ENCODE measurements at places on chromosomes 13 and 19.

GRCh38 chr19:53991224-53992113, at the start of gene CACNG6:
Gene CACNG6, plus strand, starts transcription at chr19:53991637. Its CDS starts 1,241 bp downstream, at chr19:53992878.
- DNase-seq = no peak

DNA sequence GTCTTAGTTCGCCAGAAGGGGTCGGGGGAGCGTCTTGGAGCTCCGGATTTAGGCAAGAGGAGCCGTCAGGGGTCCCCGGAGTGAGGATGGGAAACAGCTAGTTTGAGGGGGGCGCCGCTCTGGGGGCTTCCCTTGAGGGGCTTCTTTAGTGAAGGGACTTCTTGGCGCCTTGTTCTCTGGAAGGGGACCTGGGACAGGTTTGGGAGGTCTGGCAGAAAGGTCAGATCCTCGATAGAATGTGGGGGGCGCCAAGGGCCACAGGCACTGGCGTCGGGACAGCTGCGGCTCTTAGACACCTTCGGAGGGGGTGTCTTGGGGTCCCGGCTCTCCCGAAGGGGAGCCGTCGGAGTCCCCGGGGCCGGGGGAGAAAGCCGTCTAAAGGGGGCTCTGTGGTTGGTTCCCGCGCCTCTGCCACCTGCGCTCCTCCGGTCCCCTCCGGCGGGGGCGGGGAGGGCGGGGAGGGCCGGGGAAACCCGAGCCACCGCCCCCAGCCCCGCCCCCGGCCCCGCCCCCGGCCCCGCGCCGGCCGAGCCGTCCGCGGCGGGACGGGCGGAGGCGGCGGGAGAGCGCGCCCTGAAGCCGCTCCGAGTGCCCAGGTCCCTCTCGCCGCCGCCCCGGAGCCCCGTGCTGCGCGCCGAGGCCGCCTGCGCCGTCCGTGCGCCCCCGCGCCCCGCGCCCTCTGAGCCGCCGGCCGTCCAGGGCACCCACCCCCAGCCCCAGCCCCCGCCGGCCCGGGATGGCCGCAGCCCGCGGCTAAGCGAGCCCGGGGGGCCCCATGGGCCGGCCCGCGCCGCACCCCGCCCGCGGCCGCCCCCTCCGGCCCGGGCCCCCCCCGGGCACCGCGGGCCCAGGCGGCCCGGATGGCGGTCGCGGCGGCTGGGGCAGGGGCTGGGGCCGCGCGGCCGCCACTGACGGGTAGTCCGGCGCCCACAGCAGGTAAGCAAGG, at the start of gene NRTN:
Gene NRTN, plus strand, starts transcription at position 552 of the 946 bp plus-strand sequence. CDS start 19,099 bp downstream, outside the sequence.
- no peak for DNase-seq

DNA sequence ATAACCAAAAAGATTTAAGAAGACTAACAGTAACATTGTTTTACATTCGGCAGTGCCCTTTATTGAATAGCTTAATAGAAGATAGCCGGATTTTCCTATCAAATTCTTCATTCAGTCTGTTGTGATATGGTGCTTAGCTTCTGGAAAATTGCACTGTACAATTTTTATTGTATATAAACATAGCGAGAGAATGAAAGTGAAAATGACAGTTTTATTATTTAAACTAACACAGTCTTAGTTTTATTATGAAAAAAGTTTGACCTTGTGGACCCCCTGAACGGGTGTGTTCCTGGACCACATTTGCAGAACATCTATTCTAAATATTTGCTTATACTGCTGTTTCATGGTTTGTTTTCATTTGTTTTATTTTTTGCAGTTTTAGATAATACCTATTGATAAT, 8.6 kb downstream of the ITM2B start:
- DNase-seq = no peak

DNA sequence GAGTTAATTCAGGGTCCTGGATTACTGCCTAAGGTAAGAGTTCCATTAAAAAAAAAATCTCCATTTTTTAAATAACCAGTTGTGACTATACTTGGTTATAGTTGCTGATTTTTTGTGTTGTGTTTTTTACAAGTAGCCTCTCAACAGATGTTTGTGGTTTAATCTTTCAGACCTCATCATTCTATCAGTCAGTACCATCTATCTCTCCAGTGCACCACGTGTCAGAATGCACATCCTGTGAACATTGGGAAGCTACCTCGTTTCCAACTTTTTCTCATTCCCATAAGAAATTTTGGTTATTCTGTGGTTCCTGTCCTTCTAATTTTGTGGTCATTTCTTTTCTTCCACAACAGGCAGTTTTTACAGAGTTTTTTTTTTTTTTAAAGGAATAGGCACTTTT, 39.2 kb downstream of the WDFY2 start:
- no peak for DNase-seq

DNA sequence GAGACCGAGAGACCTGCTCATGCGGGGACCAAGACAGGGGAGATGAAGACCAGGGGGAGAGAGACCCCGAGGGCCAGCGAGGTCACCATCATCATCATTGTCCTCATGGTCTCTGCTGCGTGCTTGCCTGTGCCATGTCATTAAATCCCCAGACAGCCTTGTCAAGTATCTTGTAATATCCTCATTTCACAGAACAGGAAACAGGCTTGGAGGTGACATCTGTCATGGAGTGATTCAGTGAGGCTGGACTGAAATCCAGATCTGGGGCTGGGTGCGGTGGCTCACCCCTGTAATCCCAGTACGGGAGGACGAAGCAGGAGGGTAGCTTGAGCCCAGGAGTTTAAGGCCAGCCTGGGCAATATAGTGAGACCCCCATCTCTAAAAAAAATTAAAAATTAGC, 5.9 kb upstream of the NANOS2 start:
- DNase-seq = no peak

GRCh38 chr19:47766670-47767069, 11.8 kb upstream of the SELENOW start:
- DNase-seq = no peak

DNA sequence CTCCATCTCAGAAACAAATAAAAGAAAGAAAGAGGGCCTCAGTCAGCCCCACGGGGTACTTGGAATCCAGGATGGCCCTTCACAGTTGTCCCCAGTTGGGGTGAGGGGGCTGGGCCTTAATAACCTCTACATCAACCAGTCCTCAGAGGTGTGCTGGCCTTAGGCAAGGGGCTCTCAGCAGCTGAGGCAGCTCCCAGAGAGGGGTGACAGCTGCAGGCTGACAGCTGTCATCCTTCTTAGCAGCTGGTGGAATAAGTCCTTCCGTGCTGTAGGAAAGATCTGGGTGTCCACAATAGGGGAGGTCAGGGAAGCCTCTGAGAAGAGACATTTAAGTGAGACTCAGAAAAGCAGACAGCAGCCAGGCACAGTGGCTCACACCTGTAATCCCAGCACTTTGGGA, 7.4 kb downstream of the BCAM start:
- DNase-seq = no peak

DNA sequence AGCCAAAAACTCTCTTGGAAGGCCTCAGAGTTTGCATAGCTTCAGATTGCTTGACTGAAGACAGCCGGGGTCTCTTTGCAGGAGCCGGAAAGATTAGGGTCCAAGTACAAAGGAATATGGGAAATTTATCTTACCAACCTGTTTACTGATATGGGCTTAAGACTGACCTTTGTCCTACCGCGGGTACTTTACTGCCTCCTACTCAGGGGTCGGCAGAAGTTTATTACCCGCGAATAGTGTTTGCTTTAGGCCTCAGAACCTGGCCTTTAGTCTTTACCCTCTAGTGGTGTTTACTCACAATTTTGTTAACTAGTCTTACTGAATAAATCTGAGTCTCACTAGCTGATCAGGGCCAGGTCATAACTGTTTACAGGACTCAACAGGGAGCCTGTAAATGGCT, 765.4 kb upstream of the SPRY2 start:
- DNase-seq = no peak

GRCh38 chr13:92843549-92843948, 383.1 kb upstream of the GPC6 start:
- no peak for DNase-seq

GRCh38 chr19:48965806-48966540, 864 bp downstream of the FTL start:
- DNase-seq = peak; percentile 85

GRCh38 chr13:101049166-101049850, 367.0 kb downstream of the NALCN start:
- DNase-seq = no peak

DNA sequence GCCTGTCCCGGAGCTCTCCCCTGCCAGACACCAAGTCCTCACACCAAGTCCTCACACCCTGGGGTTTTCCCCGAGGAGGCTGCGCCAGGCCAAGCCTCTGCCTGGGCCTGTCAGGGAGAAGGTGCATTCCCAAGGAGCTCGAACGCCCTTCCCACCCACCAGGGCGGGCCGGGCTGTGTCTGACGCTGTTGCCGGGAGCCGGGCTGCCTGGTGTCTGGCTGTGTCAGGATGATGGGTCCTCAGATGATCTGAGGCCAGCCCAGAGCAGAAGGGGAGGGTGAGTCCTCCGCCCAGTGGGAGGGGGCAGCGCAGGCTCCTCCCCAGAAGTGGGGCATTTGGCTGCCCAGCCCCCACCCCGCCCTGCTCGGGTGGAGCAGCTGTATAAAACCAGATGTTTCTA, 2.3 kb upstream of the HAS1 start:
- DNase-seq = peak; percentile 43

- DNase-seq = no peak
These were observed 254.7 kb downstream of the KLF12 start for GRCh38 chr13:73879346-73880015.

GRCh38 chr19:15075806-15076205, 6.2 kb upstream of the OR1I1 start:
- no peak for DNase-seq

GRCh38 chr13:111318386-111318785, 2.1 kb upstream of the TEX29 start:
- no peak for DNase-seq

DNA sequence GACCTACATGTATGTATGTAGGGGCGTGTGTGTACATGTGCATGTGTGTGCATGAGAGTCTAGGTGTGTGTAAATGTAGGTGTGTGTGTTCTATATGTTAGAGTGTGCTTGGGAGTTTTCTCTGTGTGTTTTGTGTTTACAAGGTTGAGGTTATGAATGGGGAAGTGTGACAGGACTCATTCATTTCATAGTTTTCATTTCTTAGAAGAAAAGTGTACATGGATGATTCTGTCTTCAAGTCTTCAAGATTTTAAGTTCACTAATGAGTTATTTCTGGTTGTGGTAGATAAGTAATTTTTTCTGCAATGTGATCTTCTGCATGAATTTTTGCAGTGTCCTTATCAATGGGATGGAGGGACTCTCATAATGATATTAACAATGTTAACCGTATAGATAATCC, 118.2 kb upstream of the SLC10A2 start:
- DNase-seq = no peak

DNA sequence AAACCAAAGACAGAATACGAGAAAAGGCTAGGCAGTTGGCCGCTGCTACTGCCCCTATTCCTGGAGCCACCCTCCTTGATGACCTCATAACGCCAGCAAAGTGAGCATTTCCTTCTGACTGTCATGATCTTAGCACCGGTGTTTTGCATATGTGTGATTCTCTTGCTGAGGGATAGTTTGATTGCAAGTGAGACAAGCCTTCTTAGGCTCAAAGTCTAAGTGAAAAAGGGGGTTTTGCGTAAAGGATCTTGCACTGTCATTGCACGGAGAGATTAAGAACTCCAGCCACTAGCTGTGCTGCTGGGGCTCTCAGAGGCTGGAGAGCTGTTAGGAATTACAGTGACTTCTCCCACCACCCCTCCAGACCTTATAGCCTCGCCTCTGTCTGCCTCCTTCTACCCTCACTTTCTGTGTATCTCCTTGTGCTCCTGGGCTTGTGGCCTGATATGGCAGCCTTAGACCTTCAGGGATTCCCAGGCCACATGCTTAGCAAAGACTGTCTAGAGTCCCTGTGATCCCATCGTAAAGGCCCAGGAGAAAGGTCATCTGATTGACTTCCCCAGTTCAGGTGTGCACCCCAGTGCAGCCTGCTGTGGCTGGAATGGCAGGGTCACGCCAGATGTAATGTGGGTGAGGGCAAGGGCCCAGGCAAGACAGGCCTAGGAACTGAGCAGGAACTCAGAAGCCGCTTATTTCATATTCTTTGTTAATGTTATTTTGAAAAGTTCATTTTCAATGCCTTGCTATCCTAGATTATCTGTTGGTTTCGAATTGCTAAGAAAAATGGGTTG, 12.6 kb downstream of the GPATCH1 start:
- DNase-seq = no peak

GRCh38 chr19:12954612-12954962, 2.4 kb downstream of the GADD45GIP1 start:
- DNase-seq = no peak

DNA sequence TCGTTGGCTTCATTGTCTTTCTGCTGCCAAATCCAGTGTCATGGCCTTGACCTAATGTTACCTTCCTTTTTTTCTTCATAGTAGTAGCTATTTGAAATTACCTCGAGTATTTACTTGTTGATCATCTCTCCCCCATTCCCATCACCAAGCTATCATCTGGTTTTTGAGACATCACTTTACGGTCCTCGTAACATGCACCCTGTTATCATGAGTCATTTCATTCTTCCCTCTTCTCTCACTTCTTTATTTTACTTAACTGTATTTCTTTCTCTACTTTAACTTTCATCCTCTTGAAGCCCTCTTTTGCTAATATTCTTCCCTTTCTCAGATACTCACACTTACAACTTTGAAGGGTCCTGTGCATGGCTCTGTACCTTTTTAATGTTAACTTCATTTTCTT, 31.8 kb downstream of the TPP2 start:
- DNase-seq = no peak

GRCh38 chr13:109332506-109333499, 453.6 kb downstream of the IRS2 start:
- no peak for DNase-seq

All from hypothalamus (tissue), 51 donors.